ENCODE measurements at places on chromosomes 16 and 17. TPM values are rescaled to one million over a fixed set of nuclear protein-coding genes. Genes with fewer than 3 reads are reported as not detected.
A peak's percentile ranks its signal among the peaks of the same experiment; 100 is the strongest.

- H3K27me3 ChIP-seq, result no peaks in the 10 kb centered on the region
- no peaks in the 10 kb centered on the region for H3K4me1 ChIP-seq
- DNase-seq, result no peak
- no peaks in the 10 kb centered on the region for H3K36me3 ChIP-seq
- H3K4me3 ChIP-seq, result no peak overlapping the region
Observed at GRCh38 chr16:68987734-68988457, 117.6 kb upstream of the HAS3 start.

DNA sequence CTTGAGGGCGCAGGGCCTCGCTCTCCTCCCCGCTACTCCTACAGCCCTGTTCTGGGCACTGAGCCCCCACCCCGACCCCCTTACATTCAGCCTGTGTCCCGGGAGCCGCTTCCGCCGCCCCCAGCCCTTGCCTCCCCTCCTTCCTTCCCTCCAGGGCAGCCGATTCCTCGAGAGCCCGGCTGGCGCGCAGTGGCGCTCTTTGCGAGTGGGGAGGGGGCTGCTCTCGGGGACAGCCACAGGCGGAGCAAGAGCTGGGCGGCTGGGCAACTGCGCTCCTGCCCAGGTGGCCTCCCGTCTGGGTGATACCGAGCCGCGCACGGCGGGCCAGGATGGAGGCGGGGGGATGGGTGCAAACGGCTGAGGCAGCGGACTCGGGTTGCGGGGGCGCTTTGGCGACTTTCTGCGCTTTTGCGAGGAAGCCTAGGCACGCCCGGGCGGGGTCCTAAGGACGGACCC lies 1.2 kb downstream of the MMP15 start:
- no peaks in the 10 kb centered on the region for H3K36me3 ChIP-seq
- H3K27ac ChIP-seq, result no peak overlapping the region
- H3K27me3 ChIP-seq, result peaks cover 69% of the 10 kb centered on the region
- peak overlapping the region; percentile 16 for H3K4me3 ChIP-seq
- peaks cover 27% of the 10 kb centered on the region for H3K4me1 ChIP-seq

GRCh38 chr16:75042426-75043174 lies 43.8 kb downstream of the ZNRF1 start:
- H3K27ac ChIP-seq, result peak overlapping the region; percentile 68
- peaks cover 11% of the 10 kb centered on the region for H3K4me1 ChIP-seq
- peaks cover 15% of the 10 kb centered on the region for H3K36me3 ChIP-seq
- H3K4me3 ChIP-seq, result no peak overlapping the region

The HBQ1 gene
- total RNA-seq, result 1.9 TPM

The RNF222 gene
- not detected for total RNA-seq

The PIEZO1 gene
- total RNA-seq, result 25.2 TPM

All from thymus (tissue), 14 donors.